ENCODE measurements at places on chromosomes 6 and 20.

DNA sequence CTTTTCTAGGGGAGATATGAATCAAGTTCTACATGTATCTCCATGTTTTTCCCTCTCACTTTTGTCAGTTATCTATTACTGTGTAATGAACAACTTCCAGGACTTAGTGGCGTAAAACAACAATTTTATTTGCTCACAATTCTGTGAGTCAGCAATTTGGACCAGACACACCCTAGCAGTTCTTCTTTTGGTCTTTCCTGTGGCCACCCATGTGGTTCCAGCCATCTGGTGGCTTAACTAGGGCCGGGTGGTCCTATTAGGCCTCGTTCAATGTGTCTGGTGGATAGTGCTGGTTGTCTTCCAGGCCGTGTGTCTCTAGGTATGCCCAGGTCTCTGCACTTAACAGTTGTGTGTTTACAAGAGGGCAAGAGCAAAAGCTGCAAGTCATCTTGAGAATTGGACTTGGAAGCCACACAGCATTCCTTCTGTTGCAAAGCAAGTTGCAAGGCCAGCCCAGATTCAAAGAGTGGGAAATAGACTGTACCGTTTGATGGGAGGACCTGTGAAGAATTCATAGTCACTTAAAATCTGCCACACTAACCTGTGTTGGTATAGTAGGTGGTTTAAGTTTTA, 20.8 kb upstream of the SLC35D3 start:
- DNase-seq = no peak

- peak; percentile 13 for DNase-seq
Measured at GRCh38 chr6:107786709-107787588, 37.2 kb downstream of the SCML4 start.

- no peak for DNase-seq
Measured at GRCh38 chr20:62309947-62310756, 7.4 kb downstream of the ADRM1 start.

GRCh38 chr6:43310134-43310533, 1.5 kb upstream of the CRIP3 start:
- no peak for DNase-seq

DNA sequence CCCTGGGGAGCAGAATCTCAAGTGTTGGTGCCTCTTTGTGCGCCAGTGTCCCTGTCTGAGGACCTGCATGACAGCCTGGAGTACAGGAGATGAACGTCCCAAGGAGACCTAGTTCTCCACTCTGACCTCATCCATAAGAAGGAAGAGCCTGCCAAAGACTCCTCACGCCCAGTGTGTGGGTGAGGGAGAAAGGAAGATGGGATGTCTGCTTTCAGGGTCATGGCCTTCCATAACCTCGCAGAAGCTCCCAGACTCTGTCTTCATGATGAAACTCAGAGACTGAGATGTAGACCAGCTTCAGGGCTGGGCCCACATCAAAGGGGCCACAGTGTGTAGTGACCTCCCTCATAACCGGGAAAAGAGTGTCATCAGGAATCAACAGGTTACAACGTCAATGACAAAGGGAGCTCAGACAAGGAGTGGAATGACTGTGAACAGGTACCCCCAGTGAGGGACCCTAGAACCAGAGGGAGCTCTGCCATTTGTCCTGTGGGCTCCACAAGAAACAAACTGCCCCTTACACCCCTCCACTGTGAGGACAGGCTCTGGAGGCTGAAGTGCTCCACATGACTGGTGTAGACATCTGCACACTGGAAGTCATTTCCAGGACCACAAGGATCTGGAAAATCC, 8.1 kb downstream of the HLA-DQB1 start:
- DNase-seq = no peak
